ENCODE measurements at places on chromosomes 4 and X.

- no peak for DNase-seq
These were observed 363.7 kb downstream of the FBXW7 start for GRCh38 chr4:152172146-152172545.

- no peak for DNase-seq
These were observed 992.7 kb upstream of the HS3ST1 start for GRCh38 chr4:12421364-12421763.

DNA sequence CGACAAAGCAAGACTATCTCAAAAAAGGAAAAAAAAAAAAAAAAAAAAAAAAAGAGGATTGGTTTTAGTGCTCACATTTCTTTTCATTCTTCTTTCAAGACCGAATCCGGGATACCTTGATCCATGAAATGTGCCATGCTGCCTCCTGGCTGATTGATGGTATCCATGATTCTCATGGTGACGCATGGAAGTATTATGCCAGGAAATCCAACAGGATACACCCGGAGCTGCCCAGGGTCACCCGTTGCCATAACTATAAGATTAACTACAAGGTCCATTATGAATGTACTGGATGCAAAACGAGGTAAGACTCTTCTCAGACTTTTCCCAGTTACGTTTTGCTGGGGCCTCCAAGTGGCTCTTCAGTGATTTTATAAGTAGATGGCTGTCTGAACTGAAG lies 6.1 kb downstream of the CXCR3 start:
- DNase-seq = no peak

GRCh38 chr4:174496631-174497432 lies 25.5 kb downstream of the HPGD start:
- no peak for DNase-seq

DNA sequence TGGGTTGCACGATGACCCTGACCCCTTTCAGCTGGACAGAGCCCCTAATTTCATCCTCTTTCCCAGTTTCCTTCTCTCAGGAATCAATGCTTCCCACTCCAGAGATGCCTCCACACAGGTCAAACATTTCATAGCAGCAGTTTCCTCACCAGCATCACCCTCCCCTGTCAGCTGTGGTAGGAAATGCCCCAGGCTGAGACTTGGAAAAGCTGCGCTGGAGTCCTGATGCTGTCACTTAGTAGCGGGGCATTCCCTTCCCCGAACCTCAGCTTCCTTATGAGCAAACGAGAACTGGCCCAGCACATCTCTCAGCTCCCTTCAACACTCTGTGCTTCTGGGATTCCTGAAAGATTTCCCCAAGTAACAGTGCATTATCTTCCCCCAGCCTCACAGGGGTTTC lies 2.7 kb downstream of the GJB1 start:
- no peak for DNase-seq

GRCh38 chr4:175419236-175419718 lies 392.8 kb downstream of the GPM6A start:
- DNase-seq = no peak

GRCh38 chr4:146054676-146055075 lies 116.1 kb upstream of the ZNF827 start:
- no peak for DNase-seq

DNA sequence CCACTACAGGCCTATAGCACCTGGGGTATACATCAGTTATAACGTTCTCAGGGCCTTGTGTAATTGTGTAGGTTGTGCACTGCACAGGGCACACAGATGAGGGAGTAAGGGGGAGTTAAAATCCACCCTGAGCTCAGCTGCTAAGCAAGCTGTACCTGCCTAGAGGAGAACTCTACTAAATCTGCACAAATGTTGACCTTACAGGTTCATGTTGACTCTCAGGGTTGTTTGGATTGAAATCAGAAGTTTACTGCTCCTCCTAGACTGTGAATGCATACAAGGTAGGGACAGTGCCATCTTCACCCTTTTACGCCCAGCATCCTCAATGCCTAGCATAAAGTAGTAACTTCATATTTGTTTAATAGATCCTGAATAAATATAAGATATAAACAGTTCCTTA lies 89.8 kb downstream of the SMARCA1 start:
- no peak for DNase-seq

DNA sequence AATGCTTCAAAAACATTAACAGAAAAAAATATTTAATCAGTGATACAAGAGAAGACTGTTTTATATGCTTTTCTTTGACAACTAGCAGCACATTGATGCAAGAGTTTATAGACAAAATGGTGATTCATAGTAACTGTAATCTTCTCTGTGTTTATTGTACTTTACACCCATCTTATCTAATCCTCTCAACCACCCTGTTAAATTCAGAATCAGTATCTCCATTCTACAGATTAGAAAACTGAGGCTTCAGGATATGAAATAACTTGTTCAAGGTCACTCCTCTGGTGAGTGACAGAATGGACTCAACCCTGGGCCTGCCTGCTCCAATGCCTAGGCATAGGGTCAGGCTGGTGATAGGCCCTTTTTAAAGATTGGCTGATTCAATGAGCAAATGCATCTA lies 26.1 kb upstream of the TMEM184C start:
- DNase-seq = no peak

GRCh38 chr4:182289809-182290208 lies 46.6 kb downstream of the TENM3 start:
- no peak for DNase-seq

DNA sequence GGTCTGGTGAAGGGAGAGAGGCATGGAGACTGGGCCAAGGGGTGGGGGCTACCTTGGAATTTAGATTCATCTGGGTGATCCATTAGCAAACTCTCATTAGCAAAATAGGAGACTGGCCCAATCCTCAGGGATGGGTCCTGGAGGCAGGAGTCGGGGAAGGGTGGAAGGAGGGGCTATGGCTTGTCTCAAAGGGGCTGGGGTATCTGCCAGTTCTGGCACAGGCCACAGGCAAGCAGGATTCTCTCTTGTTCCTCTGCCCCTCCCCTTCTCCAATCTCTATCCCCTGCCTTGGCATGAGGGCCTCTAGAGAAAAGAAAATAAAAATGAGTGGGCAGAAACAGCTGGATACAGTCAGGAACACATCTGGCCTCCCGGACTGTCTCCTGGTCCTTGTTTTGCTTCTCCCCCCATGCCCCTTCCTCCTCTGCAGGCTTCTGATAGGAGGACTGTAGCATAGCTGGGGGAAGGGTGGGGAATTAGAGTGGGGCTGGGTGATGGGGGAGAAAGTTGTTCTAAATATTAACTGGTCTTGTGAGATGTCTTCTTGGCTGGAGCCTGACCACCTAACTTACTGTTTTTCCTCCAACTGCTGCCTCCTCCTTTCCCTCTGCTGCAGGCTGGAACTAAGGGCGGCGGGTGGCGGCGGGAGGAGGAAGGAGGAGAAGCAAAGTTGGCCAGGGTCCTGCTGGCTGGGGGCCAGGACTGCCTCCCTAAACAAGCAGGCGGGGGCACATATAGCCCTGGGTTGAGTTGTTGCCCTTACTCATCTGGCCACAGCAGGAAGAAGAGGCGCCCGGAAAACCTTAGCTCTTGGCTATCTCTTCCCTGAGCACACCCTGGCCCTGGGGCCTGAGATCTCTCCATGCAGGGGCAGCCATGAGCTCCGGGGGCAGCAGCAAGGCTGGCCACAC lies 53.3 kb upstream of the LAS1L start:
- DNase-seq = no peak

- DNase-seq = no peak
These were observed 249.5 kb downstream of the BCOR start for GRCh38 chrX:39848243-39848642.

DNA sequence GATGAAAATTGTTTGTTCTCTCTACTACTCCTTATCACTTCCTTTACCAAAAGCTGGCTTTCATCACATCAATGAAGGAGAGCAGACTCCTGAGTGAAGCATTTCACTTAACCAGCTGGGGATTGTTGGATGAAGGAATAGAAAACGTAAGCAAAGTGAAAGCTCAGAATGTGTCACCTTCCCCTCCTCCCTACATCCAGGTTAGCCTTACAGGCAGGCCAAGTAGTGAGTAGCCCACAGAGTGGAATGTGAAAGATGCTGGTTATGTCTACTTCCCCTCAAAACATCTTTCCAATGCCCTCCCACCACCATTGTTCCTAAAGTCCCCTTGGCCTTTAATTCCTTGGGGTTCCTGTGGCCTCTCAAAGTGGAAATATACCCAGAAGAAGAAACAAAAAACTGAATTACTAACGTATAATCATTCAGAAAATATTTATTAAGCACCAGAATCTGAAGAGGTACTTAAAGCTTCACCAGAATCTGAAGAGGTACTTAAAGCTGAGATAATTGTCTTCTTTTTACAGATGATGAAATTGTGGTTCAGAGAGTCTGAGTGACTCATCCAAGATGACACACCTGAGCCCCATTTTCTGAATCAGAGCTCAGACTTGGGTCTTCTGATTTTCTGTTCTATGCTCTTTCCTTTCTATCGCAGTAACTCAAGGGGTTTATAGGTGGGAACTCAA lies 6.5 kb downstream of the P2RY4 start:
- no peak for DNase-seq

GRCh38 chr4:26106776-26107175 lies 192.8 kb downstream of the SMIM20 start:
- DNase-seq = no peak

- DNase-seq = no peak
These were observed 98.0 kb downstream of the SLC2A9 start for GRCh38 chr4:9923195-9923812.

- DNase-seq = no peak
These were observed 47.6 kb downstream of the RPS3A start for GRCh38 chr4:151147000-151147399.

GRCh38 chr4:34148322-34148908 lies 2095.9 kb downstream of the ARAP2 start:
- DNase-seq = no peak

GRCh38 chrX:120477453-120477852 lies 8.4 kb upstream of the LAMP2 start:
- DNase-seq = no peak

DNA sequence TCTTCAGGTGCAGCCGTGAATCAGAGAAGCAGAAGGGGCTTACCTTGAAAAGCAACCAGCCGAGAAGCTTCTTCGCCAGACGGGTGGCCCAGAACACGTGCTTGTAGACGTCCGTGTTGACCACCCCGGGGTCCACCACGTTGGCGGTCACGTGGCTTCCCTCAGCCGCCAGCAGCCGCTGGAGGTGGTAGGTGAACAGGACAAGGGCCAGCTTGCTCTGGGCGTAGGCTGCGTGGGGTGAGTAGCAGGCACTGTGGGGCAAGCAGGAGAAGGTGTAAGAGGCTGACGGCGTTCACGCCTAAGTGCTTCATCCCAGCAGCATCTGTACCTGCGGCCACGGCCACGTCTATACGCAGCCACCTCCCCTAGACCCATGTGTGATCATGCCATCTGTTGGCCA lies 257.8 kb downstream of the DHRSX start:
- no peak for DNase-seq

DNA sequence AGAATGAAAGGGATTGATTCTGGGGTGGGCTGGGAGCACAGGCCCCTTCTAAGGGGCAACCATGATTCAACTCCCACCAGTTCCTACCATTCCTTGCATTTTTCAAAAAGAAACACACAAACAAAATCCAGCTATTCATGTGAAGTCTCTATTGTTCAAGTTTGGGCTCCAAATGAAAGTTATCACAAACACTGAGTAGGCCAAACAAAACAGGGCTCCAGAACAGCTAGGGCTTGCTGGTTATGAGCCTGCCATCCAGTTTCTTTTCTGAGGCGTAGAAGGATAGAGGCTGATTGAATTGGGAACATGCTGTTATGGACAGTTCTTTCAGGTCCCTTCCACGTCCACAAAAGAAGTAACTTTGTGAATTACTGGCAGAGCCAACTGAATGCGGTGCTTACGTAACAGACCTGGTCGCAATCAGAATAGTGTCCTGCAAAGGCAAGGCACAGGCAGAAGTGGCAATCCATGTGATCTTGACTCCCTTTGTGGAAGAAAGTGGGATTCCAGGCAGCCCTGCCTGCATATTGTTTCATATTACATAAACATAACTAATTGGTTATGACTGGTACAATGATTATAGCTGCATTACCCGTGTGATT lies 244.5 kb downstream of the SCFD2 start:
- DNase-seq = no peak

DNA sequence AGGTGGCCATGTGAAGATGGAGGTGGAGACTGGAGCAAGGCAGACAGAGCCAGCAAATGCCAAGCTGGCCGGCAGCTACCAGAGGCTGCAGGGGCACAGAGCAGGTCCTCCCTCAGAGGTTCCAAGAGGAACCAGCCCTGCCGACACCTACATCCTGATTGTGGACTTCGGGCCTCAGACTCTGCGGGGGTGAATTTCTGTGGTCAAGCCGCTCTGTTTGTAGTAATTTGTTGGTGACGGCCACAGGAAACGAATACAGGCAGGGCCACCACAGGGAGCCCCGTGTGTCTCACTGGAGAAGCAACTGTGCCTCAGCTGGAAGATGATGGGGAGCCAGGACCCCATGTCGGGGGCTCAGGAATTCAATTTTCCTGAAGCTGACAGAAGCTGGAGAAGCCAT lies 28.3 kb downstream of the ZFYVE28 start:
- DNase-seq = no peak

- DNase-seq = no peak
These were observed 53.4 kb downstream of the PALLD start for GRCh38 chr4:168550064-168550766.

DNA sequence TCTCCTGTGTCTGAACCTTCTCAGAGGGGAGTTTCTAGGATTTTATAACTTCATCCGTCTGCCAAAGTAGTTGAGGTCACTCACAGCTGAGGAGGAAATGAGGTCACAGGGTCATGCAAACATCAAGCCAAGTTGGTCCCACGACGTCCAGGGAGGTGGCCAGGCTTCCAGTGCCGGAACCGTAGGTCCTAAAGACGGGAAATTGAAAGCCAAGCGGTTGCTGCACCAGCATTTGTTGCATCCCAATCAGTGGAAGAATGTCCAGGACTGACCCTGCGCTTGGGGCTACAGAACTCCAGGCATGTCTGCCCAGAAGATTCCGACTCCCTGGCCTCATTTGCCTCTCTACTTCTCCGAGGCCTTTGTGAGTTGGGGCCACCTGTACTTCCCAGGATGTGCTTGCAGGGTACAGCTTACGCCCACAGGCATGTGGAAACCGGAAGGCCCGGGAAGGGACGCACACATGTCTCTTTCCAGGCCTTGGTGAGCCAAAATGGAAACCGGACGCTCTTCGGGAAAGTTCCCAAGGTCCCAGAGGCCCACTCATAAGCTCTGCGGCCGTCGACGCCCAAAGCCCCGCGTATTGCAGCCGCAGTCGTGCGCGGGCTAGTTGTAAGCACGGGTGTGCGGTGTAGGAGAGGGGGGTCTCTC lies 9.3 kb downstream of the PRDM8 start:
- DNase-seq = no peak

DNA sequence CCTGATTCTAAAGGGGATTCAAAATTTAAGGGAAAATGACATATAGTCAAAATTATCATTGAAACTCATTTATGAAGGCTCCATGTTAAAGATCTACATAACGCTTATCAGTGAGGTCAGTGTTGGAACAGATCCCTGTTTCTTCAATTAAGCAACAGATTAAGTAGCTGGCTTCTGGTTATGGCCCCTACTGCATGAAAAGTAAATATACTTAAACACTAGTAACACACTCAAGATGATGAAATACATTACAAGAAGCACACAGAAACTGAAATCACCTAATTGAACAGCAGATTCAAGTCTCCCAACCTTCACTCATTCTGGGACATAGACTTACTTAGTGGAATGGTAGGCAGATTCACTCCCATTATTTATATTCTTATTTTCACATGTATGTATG lies 51.6 kb upstream of the SLC16A2 start:
- DNase-seq = no peak
